ENCODE measurements at places on chromosomes 13 and 19.

- peak; percentile 49 for DNase-seq
Observed at GRCh38 chr19:7067716-7068115, 1.8 kb upstream of the ZNF557 start.

DNA sequence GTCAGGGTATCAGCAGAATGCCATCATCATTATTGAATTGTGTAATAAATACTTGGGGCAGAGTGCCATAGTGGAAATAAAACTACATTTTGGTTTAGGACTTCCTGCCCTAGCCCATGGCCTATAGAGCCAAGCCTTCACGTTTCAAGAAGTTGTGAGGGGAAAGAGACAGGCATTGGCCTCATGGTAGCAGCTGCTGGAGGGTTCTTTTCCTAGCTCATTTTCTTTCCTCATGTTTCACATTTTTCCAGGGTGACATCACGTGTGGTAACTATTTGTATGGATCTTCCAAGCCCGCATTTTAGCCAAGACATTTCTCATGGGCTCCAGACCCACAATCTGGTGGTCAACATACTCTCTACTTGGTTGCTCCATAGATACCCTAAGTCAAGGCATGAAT lies 80.4 kb downstream of the LRCH1 start:
- peak; percentile 87 for DNase-seq

GRCh38 chr19:47002853-47003610 lies 16.6 kb upstream of the NPAS1 start:
- no peak for DNase-seq

- no peak for DNase-seq
Observed at GRCh38 chr13:109974354-109974753, 188.0 kb upstream of the IRS2 start.

- no peak for DNase-seq
Observed at GRCh38 chr19:2332341-2333026, 4.0 kb downstream of the SPPL2B start.

DNA sequence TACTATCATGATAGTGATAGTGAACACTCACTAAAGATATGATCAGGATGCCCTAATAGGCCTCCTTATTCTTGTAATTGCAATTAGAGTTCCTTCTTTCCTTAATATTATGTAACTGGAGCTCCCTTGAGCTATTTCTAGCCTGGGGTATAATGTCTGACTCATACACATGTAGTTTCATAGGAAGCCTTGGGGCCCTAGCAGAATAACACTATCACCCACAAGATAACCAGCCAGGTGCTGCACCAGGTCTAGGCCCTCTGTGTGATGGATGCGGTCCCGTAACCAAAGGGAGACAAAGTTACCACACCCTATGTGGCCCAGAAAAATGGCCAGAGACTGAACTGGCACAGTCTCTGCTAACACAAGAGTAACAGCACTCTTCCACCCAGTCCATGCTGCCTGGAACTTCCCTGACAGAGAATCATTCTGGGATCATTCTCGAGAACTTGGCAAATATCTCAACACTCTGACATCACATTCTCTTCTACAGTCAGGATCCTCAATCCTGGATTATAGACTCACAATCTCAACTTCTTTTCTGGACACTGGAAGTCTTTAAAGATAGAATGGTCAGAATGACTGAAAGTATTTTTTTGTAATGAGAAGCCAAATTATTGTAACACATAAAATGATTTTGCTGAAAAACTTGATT lies 32.6 kb upstream of the IGFL4 start:
- peak; percentile 40 for DNase-seq

GRCh38 chr19:19132912-19133311 lies 5.4 kb downstream of the TMEM161A start:
- no peak for DNase-seq

DNA sequence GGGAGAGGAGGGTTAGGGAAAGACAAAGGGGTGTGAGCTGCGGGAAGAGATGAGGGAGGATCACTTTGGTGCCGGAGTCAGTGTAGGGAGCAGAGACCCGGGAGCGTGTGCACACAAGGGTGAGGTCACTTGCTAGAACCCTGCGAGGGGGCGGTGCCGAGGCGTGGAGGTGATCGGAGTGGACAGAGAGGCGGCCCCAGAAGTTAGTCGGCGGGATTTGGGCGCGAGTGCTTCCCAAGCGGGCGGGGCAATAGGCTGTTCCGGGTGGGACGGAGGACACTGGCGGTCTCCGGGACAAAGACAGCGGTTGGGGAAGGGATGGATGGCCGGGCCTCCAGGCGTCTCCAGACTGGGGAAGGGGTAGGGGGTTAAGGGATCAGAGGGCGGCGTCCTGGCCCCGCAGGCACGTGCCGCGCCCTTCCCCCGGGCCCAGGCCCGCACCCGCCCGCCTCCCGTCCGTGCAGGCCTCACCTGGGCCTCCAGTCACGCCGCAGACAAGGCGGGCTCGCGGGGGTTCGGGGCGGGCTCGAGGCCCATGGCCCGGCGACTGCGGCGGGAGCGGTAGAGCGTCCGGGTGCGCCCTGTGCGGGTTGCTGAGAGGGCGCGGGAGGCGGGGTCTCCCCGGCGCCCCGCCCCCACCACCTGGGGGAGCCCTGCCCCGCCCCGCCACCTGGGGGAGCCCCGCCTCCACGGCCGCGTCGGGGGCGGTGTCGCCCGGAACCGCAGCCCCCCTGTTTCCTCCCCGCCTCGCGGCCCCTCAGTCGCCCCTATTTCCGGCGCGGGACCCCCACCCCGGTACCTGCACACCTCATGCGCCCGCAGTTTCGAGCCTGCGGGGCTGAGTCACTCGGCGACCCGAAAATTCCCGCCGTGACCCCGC lies at the start of gene LPAR2:
Gene LPAR2 (minus strand): TSS at position 600 of the 880 bp plus-strand sequence. CDS start 945 bp downstream, outside the sequence.
- DNase-seq: no peak

GRCh38 chr13:30576528-30576927 lies 41.2 kb upstream of the USPL1 start:
- DNase-seq: peak; percentile 68

DNA sequence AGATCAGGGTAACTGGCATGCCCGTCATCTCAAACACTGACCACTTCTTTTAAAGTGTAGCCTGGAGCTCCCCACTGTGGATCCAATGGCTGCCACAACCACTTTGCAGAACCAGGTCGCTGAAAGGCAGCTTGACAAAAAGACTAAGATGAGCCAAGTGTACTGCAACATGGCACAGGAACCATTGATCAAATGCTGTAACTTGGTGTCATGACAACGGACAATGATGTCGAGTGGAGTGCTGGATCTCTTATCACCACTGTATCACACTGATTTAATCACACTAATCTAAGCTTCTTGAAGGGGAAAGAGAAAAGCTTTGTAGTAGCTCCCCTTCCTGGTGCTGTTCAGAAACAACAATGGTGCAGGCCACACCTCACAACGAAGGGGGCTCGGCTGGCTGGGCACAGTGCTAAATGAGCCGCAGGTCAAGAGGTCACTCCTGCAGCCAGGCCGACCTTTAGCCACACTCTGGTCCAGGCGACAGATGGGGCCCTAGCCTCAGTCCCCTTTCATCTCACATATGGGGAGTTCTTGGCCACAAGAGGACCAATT lies 2.2 kb upstream of the TNFRSF19 start:
- no peak for DNase-seq

DNA sequence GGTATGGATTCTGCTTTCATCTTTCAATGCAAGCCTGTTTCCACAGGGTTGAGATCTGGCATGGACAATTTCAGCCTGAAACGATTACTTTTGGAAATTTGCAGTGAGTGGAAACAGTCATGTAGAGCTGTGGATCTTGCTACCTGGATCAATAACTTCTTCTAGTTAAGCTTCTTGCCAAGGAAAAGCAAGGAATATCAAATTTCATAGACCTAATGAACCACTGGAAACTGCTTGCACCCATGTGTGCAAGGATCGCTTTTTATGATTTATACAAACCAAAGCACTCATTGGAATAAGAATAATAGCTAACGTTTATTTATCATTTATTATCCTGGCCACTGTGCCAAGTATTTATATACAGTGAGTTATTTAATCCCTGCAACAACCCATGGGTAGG lies 392.8 kb downstream of the KCNRG start:
- no peak for DNase-seq

DNA sequence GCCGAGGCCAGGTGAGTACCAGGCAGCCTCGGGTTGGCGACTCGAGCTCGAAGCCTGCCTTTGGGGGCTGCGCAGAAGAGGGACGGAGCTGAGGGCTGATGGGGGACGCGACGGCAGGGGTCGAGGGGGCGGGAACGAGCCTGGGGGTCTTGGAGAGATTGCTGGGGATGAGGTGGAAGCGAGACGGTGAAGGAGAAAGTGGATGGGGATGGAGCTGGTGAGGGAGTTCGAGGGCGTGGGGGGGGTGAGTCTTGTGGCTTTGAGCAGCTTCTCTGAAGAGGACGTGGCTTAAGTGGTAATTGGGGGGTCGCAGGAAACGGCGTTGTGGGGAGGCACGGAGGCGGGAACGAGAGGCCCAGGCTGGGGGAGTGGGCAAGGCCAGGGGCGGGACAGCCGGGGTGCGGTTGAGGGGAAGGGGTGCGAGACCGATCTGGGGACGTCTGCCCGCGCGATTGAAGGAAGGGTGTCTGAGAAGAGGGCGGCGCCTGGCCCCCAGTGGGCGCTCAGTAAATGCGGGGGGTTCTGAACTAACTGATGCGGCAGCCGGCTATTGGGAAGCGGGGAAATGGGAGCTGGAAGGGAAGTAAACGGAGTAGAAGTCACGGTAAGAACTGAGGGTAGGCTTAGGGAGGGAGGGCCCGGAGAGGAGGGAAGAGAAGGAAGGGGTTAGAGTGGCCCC lies 426 bp downstream of the MYO9B start:
- peak; percentile 66 for DNase-seq

GRCh38 chr13:38421590-38422560 lies 72.2 kb downstream of the UFM1 start:
- DNase-seq: no peak

Data from ELR (cell line).